ENCODE measurements at places on chromosomes 4 and X. TPM values are rescaled to one million over a fixed set of nuclear protein-coding genes. Genes with fewer than 3 reads are reported as not detected.

The GAGE12H gene
- not detected for total RNA-seq

GRCh38 chr4:173391701-173392100 lies 7.2 kb downstream of the SCRG1 start:
- H3K4me3 ChIP-seq: no peak overlapping the region
- no peak for DNase-seq
- H3K27me3 ChIP-seq: no peaks in the 10 kb centered on the region
- H3K4me1 ChIP-seq: no peaks in the 10 kb centered on the region
- H3K36me3 ChIP-seq: peaks cover 11% of the 10 kb centered on the region

GRCh38 chr4:110085131-110085530 lies 113.3 kb downstream of the ELOVL6 start:
- H3K4me1 ChIP-seq: peaks cover 6% of the 10 kb centered on the region
- no peak for DNase-seq
- H3K27ac ChIP-seq: no peak overlapping the region
- H3K27me3 ChIP-seq: no peaks in the 10 kb centered on the region

GRCh38 chrX:8033175-8033574 lies 106.0 kb upstream of the PNPLA4 start:
- H3K4me3 ChIP-seq: no peak overlapping the region
- no peak for DNase-seq
- no peaks in the 10 kb centered on the region for H3K27me3 ChIP-seq
- no peak overlapping the region for H3K27ac ChIP-seq
- no peaks in the 10 kb centered on the region for H3K4me1 ChIP-seq

DNA sequence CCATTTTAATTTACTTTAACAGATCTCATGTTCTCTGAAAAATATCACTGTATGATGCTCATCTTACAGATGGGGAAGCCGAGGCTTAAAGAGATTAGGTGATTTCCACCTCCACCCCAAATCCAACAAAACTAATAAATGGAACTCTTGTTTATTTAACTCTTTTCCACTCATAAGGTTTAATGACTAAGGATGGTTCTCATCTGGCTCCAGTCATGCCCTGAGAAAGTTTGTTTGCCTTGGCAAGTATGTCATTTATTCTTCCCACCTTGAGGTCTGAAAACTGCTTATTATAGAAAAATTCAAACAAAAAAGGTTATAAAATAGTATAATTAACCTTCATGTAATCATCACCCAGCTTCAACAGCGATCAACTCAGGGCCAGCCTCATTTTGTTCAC lies 56.3 kb downstream of the PPEF2 start:
- H3K27ac ChIP-seq: no peak overlapping the region
- peaks cover 3% of the 10 kb centered on the region for H3K27me3 ChIP-seq
- no peak overlapping the region for H3K4me3 ChIP-seq

Data from type B pancreatic cell (in vitro differentiated cells).